ENCODE measurements at places on chromosomes 4 and X.

- peak; percentile 62 for DNase-seq
Observed at GRCh38 chr4:89640620-89641366, 196.2 kb downstream of the SNCA start.

- no peak for DNase-seq
Observed at GRCh38 chrX:47297874-47298273, 65.1 kb downstream of the USP11 start.

DNA sequence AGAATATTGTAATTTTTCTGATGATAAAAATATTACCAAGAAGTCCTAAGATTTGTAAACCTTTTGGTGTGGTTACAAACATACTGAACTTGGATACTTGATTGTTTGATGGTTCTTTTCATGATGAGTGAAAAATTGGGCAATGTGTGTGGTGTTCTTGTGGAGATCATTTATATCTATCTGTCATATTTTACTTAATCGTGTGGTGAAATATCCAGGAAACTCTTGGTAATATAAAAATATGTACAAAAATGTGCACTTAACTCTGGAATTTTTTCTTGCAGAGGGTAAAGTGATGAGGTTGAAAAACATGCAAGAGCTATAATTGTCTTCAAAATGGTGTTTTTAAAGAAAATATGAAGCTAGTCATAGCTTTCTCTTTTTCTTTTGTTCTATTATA lies 2.8 kb downstream of the DCUN1D4 start:
- no peak for DNase-seq

- DNase-seq: no peak
Observed at GRCh38 chr4:176443117-176443516, 123.4 kb downstream of the SPCS3 start.

- no peak for DNase-seq
Observed at GRCh38 chr4:159197260-159197884, 94.5 kb downstream of the RAPGEF2 start.

DNA sequence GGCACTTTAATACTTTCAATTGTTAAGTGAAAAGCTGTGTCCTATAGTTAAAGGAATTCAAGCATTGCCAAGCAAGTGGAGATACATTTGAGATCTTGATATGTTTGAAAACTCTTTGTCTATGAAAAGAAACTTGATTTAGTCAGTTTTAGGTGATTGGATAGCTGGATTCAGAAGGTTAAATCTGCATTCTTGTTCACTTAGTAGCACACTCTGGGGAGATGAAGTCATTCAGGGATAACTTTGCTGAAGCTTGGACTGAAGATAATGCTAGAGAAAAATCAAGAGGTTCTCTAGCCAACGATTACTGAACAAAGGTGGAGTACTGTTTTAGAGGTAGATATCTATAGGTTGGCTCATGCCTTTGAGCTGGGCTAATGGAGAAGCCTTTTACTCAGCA lies 90.6 kb downstream of the DCAF8L2 start:
- no peak for DNase-seq

GRCh38 chr4:6892190-6892908 lies 17.3 kb upstream of the TBC1D14 start:
- peak; percentile 72 for DNase-seq

- DNase-seq: no peak
Observed at GRCh38 chr4:150854600-150854999, 160.5 kb downstream of the LRBA start.

GRCh38 chr4:28232376-28232775 lies 1371.7 kb downstream of the STIM2 start:
- DNase-seq: no peak

GRCh38 chrX:44234541-44234940 lies 108.9 kb downstream of the EFHC2 start:
- DNase-seq: no peak

DNA sequence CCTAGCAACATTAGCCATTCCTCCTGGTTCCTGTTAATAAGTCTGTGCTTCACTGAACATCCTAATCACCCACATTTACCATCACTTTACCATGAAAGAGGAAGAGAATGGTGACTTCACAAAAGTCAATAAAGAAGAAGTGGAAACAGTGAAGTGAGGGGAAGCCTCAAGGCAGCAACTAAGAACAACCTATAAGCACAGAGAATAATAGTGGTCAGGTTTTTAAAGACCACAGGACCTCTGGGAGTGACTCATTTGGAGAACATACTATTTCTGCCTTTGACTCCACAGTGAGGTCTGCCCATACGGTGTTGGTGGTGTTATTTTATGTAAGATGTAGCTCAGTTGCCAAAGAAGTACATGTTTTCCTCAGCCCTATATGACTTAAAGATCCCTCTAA lies 86.0 kb upstream of the TET2 start:
- no peak for DNase-seq

DNA sequence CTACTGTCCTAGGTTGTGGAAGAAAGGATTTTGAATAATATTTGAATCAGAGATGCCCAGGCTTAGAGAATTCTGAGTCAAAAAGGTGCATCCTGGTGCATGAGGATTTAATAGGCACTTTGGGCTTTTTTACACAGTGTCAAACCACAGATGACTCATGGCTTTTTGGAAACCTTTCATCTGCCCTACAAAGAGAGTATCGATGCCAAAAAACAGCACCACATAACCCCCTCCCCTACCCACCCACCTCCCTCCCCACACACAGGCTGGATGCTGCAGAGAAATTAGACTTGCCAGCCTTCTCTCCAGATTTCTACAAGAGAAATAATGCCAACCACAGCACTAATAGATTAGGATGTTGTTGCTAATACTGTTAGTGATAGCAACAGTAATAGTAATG lies 779.3 kb downstream of the NLGN4X start:
- DNase-seq: no peak

All from kidney (tissue), 22 donors.